ENCODE measurements at places on chromosomes 1 and 21. TPM values are rescaled to one million over a fixed set of nuclear protein-coding genes. Genes with fewer than 3 reads are reported as not detected.

The SH2D5 gene
- total RNA-seq, result 16.5 TPM

The SYPL2 gene
- 0.12 TPM for total RNA-seq

The CFHR1 gene
- total RNA-seq, result 0.15 TPM

The TRABD2B gene
- 3.3 TPM for total RNA-seq

The NAV1 gene
- 3.8 TPM for total RNA-seq

The HOOK1 gene
- 0.21 TPM for total RNA-seq

The CDC42BPA gene
- total RNA-seq, result 10.2 TPM

The CYP2J2 gene
- total RNA-seq, result not detected

The CYP4A22 gene
- not detected for total RNA-seq

The KCNT2 gene
- not detected for total RNA-seq

The CYP4B1 gene
- total RNA-seq, result not detected

The SOD1 gene
- total RNA-seq, result 407 TPM

The VSIG8 gene
- total RNA-seq, result 0.08 TPM

The EPHA2 gene
- total RNA-seq, result 123 TPM

The C2CD2 gene
- 6.2 TPM for total RNA-seq

The C1QB gene
- total RNA-seq, result not detected

The POU3F1 gene
- total RNA-seq, result not detected

The CRP gene
- total RNA-seq, result not detected

The FBXO28 gene
- total RNA-seq, result 24.0 TPM

The NTMT2 gene
- not detected for total RNA-seq

The TMEM54 gene
- total RNA-seq, result 26.2 TPM

The TMPRSS2 gene
- total RNA-seq, result 0.09 TPM

The FOXD2 gene
- total RNA-seq, result 0.66 TPM

The TMEM61 gene
- total RNA-seq, result 0.56 TPM

The PDC gene
- not detected for total RNA-seq

The GPR37L1 gene
- 0.14 TPM for total RNA-seq

The HSPA6 gene
- total RNA-seq, result 1.4 TPM

The DLGAP3 gene
- total RNA-seq, result 0.26 TPM

The MYCL gene
- total RNA-seq, result 1.1 TPM

The RNF186 gene
- not detected for total RNA-seq

The CFHR4 gene
- not detected for total RNA-seq

The VASH2 gene
- 3.7 TPM for total RNA-seq

The CD160 gene
- total RNA-seq, result not detected

The LCE2C gene
- total RNA-seq, result not detected

The SGIP1 gene
- total RNA-seq, result not detected

The KIF17 gene
- total RNA-seq, result 2.4 TPM

The HPCAL4 gene
- 0.31 TPM for total RNA-seq

The SLC35F3 gene
- 5.3 TPM for total RNA-seq

The WNT3A gene
- not detected for total RNA-seq

The OR2L8 gene
- not detected for total RNA-seq

The AIRE gene
- total RNA-seq, result not detected

The TNFRSF9 gene
- 2.9 TPM for total RNA-seq

The RALGPS2 gene
- total RNA-seq, result 24.6 TPM

The FH gene
- total RNA-seq, result 90.2 TPM

The OR2M3 gene
- total RNA-seq, result not detected

The ATP6V1G3 gene
- not detected for total RNA-seq

The CDKN2C gene
- total RNA-seq, result 11.1 TPM

The HEYL gene
- 3.4 TPM for total RNA-seq

The SIK1 gene
- 9.1 TPM for total RNA-seq

The ANGPTL3 gene
- total RNA-seq, result not detected

The NTRK1 gene
- total RNA-seq, result 0.18 TPM

The BTBD8 gene
- total RNA-seq, result 0.70 TPM

The SLC30A2 gene
- 0.43 TPM for total RNA-seq

The CD5L gene
- not detected for total RNA-seq
